ENCODE measurements at places on chromosomes 16 and 17. TPM values are rescaled to one million over a fixed set of nuclear protein-coding genes. Genes with fewer than 3 reads are reported as not detected.

TBC1D3H gene
- total RNA-seq, result not detected

C16orf90 gene
- not detected for total RNA-seq

SLC16A6 gene
- total RNA-seq, result 0.98 TPM

TRIM47 gene
- 23.0 TPM for total RNA-seq

TEX19 gene
- not detected for total RNA-seq

SLC38A7 gene
- total RNA-seq, result 11.7 TPM

NXPH3 gene
- total RNA-seq, result 7.9 TPM

BCO1 gene
- not detected for total RNA-seq

TBC1D3 gene
- not detected for total RNA-seq

CLEC19A gene
- total RNA-seq, result not detected

SLC16A13 gene
- 1.8 TPM for total RNA-seq

PLLP gene
- 3.0 TPM for total RNA-seq

WNT3 gene
- total RNA-seq, result 0.16 TPM

HSD11B2 gene
- total RNA-seq, result 0.51 TPM

SLC52A1 gene
- total RNA-seq, result not detected

PPY gene
- total RNA-seq, result not detected

CCL3 gene
- total RNA-seq, result 14.1 TPM

ACSM2A gene
- not detected for total RNA-seq

PRR35 gene
- total RNA-seq, result not detected

TBC1D3K gene
- total RNA-seq, result not detected

TK1 gene
- 1.1 TPM for total RNA-seq

KRT9 gene
- not detected for total RNA-seq

All from subcutaneous adipose tissue (tissue), 4 donors.